SHP77 treated with DMSO at 0.1 percent for 48 hours (cell line): ENCODE measurements at places on chromosomes 1 and 21.

DNA sequence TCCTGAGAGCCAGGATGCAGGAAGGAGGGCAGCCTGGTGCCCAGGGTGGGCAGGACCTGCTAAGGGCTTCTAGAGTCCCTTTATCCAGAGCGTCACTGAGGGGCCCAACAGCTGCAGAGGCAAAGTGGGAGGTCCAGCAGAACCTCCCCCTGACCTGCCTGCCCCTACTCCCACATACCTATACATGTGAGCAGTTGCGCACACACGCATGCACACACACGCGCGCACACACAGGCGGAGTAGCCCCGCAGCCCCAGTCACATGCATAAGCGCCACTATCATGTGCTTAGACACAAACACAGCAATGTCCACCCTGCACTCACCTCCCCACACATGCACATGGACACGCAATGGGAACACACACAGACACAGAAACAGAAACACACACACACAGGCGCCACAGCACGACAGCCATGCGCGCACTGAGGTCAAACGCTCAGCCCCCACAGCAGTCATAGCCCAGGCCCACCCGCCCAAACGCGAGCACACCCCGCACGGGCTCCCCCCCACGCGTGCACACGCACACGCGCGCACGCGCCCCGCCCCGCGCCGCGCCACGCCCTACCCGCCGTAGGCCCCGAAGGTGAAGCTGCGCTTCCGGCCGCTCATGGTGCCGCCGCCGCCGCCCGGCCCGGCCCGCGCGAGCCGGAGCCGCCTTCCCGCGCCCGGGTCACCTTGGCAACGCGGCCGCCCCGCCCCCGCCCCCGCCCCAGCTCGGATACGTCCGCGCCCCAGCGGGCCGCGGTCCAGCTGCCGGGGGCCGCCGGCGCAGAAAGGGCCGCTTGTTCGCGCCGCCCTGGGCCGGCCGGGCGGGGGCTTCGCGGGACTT lies 17.7 kb downstream of the RAP1GAP start:
- DNase-seq = no peak

DNA sequence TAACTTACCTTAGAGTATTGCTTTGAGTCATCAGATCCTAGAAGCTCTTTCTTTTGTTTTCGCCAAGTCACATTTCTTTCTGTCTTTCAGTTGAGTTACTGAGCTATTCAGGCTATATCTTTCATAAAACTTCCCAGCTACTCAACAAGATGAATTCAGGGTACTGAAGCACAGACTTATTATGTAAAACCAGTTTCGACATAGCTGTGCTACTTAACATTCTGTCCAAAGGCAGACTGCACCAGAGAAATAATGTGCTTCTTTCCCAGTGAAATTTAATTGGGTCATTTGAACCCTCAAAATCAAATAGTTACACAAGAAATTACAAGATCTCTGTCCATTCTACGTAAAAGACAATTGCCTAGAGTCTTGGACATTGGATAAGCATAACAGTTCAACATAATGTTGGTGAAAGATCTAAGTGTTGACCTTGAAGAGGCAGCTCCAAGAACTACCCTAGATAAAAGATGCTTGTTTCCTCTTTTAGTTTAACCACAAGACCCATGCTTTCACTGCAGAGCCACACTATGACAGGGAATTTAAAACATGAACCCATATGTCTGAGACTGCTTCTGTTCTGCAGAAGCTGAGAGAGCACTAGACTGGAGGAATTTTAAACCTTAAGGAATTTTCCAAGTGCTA lies 163.2 kb downstream of the LRRC40 start:
- no peak for DNase-seq

GRCh38 chr1:21153388-21153787 lies 23.3 kb downstream of the EIF4G3 start:
- DNase-seq = no peak

- no peak for DNase-seq
Observed at GRCh38 chr1:225851805-225852204, 30.4 kb downstream of the TMEM63A start.

DNA sequence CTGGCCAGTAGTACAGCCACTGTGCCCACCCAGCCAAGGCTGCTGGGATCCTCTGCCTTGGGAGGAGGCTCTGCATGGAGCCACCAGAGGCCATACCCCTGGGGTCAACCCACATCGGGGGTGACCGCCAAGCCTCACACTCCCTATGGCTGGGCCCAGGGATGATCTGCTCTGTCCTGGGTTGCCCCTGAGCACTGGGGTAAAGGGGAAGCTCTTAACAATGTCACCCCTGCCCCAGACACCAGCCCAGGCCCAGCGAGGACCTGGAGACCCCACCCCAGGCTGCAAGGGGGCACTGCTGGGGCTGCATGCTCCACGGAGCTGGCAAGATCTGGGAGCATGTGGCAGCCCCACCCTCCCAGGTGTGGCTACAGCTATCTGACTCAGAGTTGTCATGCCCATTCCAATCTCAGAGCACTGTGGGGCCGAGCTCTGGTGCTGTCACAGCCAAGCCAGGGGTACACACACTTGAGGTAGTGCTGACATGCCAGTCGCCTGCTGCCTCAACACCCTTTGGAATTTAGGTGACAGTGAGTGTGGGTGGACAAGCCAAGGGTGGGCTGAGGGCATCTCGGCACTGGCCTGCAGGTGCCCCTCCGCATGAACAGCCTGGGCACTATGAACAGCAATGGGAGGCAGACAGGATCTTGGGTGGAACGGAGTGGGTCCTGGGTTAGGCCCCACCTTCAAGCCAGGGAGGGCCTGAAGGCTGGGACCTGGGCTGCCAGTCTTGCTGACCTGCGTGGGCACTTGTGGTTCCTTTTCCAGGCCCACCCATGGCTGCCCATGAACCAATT lies 427.7 kb downstream of the LRRIQ3 start:
- no peak for DNase-seq

- DNase-seq = no peak
Observed at GRCh38 chr1:39808784-39809517, 20.3 kb upstream of the BMP8B start.
